Upper lobe of left lung (tissue), 6 donors: ENCODE measurements at places on chromosomes 1 and 21.

GRCh38 chr21:45471525-45472221 lies 66.7 kb downstream of the COL18A1 start:
- no peak for DNase-seq

- DNase-seq = no peak
These were observed 1.6 kb downstream of the EPS8L3 start for GRCh38 chr1:109762039-109762585.

DNA sequence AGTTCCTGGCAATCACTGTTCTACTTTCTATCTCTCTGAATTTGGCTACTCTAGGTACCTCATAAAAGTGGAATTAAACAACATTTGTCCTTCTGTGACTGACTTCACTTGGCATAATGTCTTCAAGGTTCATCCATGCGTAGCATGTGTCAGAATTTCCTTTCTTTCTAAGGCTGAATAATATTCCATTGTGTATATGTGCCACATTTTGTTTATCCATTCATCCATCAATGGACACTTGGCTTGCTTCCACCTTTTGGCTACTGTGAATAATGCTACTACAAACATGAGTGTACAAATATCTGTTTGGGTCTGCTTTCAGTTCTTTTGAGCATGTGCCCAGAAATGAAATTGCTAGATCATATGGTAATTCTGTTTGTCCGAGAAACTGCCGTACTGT lies 14.7 kb downstream of the CACHD1 start:
- DNase-seq = no peak

GRCh38 chr1:19250629-19251304 lies 557 bp downstream of the EMC1 start:
- DNase-seq = no peak

GRCh38 chr1:46423574-46424240 lies 29.6 kb downstream of the FAAH start:
- DNase-seq = no peak

DNA sequence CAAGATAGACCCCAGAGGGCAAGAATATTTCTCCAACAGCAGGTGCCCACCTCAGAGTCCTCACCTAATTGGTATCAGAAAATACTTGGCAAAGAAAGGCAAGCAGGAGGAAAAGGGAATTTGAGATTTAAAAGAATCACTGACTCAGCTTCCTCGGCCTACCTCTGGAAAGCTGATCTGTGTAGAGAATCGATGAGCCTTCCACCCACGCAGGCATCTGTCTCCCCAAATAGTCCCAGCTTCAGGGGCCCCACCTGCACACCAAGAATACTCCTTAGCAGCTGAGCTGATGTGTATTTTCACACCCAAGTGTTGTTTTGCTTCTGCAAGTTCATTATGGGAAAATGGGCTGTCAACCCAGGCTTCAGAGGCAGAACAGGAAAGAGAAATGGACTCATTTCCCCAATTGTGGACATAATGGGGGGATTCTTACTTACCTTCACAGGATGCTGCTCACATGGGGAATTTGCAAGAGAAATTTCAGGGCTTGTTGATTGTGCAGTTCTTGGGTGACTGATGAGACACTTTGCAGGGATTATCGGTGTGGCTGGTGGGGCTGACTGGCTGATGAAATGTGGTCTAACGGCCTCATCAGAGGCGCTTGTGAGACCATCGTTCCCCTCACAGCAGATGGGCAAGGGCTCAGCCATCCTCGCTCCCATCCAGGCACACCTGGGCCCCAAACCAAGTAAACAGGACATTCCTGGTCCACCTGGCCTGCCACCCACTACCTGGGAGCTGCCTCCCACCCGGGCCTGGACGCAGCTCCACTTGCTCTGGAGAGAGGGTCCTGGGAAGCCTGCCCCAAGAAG lies 436.3 kb downstream of the PTPRU start:
- peak; percentile 8 for DNase-seq

GRCh38 chr1:194055536-194055935 lies 869.1 kb upstream of the B3GALT2 start:
- DNase-seq = no peak

GRCh38 chr21:16587141-16587581 lies 857.4 kb downstream of the USP25 start:
- DNase-seq = peak; percentile 71

DNA sequence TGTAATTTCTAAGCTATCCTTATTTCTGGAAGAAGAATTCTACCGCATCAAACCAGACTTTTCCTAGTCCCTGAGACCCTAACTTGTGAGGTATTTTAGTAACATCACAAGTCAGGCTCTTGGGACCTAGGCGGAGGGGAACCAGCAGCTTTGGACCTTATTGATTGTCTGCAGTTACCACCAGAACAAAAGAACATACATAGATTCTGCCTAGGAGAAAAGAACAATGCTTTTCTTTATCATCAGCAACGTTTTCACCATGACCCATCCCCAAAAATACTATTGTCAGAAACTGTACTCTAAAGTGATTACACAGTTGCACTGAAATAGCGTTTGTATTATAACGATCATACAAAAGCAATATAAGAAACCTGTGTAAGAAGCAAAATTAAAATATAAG lies 860.4 kb downstream of the USP25 start:
- DNase-seq = no peak

GRCh38 chr1:203660931-203661484 lies 34.4 kb downstream of the ATP2B4 start:
- no peak for DNase-seq

DNA sequence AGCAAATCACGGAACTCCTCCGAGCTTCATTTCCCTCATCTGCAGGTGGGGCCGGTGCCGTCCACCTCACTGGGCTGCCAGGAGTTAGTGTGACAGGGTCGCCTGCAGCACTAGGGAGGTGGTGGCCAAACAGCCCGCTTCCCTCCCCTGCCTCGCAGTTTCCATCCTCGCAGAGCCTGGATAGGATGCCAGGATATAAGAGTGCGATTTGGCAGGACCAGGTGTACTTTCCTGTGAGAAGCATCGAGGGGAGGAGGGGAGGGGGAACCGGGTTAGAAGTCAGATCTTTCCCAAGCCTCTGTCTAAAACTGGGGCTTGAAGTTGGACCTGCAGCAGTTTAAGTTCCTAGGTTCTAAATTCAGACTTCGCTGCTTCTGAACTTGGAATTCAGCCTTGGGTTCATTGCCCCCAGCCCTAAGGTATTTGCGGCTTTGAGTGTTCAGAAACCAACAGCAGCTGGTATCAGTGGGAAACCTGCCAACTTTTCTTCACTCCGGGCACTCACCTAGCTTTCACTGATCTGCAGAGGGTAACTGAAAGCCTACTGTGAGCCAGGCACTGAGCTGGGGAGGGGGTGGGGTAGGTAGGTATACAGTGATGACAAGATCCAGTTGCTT lies 1.7 kb upstream of the JUN start:
- peak; percentile 65 for DNase-seq

GRCh38 chr1:152348447-152348846 lies 11.4 kb downstream of the FLG2 start:
- DNase-seq = no peak

GRCh38 chr1:163315773-163316374 lies 5.9 kb upstream of the NUF2 start:
- DNase-seq = no peak

- DNase-seq = peak; percentile 43
These were observed 61.0 kb downstream of the IER5 start for GRCh38 chr1:181149326-181150125.

DNA sequence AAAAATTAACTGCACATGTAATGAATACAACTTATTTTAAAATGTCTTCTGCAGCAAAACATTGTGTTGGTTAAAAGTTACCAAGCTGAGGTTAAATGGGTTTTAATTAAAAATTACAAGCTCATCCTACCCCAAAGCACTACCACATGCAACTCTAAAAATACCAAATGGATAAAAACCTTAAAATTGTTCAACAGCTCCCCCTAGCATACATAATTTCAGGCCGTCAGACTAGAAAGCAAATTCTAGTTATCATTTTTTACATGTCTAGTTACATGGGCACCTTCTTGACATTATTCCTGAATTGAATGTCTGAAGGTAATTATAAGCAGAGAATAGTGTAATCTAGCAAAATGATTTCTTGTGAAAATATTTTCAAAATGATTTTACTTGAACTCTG lies 176.5 kb downstream of the C1orf21 start:
- DNase-seq = no peak

- no peak for DNase-seq
These were observed 6.9 kb upstream of the DENND1B start for GRCh38 chr1:197781968-197782721.

GRCh38 chr1:16158993-16159831 lies 3.3 kb upstream of the EPHA2 start:
- no peak for DNase-seq

- no peak for DNase-seq
These were observed 169.2 kb upstream of the IRF2BP2 start for GRCh38 chr1:234779160-234779538.

DNA sequence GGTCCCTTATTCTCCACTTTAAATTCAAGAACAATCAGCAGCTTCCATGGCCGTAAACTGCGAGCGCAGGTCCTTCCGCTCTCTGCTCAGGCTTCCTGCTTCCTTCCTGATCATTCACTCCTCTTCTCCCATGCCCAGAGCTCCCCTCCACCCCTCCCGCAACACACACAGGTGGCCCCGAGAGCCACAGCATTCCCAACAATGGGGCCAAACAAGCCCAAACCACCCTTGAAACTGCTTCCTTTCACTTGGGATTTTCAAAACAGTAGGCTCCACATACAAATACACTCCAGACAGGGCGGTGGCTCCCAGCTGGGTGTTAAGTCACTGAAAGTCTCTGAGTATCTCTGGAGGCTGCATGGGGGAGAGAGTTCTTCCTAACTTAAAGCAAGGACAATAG lies 11.4 kb downstream of the FAM89A start:
- no peak for DNase-seq

DNA sequence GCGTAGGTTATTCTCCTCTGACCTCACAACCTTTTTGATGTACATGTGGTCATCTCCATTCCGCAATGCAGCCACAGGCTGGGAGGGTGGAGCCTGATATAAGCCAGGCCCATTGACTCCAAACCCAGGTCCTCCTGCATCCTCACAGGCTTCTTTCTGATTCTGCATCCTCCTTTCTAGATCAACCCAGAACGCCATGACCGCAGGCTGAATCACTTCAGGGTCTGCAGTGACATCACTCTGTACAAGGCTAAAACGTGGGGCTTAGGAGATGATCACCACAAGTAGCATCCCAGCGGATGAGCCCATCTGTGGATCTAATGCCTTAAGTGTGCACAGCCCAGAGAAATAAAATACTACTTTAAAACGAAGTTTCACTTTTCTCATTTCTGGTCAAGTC lies 16.1 kb downstream of the EBNA1BP2 start:
- no peak for DNase-seq

DNA sequence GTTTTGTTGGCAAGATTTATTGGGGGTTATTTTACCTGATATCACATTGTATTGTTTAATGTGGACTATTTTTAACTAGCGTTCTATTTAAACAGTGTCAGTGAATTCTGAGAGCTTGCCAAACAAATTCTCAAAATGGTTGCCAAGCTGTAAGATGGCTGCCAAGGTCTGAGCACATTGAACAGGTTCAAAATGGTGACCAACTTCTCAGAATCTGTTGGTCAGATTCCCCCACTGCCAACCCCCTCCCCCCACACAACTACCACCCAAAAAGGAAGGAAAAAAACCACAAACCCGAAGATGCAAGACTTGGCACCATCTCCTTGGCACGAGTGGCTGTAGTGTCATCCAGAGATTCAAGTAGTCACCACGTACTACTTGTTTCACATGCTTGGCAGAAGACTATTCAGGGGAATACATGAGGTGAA lies 159.1 kb downstream of the NFIA start:
- DNase-seq = no peak

GRCh38 chr1:31674626-31675025 lies 29.2 kb downstream of the COL16A1 start:
- no peak for DNase-seq

DNA sequence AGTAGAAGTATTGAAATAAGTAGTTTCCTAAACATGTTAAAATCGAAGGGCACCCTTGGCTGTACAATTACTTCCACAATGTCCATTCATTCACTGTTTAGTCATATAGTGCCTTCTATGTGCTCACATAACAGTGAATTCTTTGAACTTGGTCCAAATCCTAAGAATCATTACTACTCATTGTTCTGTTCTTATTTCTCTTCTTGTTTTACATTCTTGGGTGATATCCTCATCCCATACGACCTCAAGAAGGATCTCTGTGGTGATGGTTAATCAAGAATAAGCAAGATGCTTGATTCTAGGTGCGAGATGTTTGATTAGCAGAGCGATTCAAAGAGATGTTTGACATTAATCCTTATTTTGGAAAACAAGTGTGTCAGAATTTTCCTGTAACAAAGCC lies 667.4 kb upstream of the ZP4 start:
- no peak for DNase-seq

- no peak for DNase-seq
These were observed 24.3 kb downstream of the RXRG start for GRCh38 chr1:165420655-165421054.

DNA sequence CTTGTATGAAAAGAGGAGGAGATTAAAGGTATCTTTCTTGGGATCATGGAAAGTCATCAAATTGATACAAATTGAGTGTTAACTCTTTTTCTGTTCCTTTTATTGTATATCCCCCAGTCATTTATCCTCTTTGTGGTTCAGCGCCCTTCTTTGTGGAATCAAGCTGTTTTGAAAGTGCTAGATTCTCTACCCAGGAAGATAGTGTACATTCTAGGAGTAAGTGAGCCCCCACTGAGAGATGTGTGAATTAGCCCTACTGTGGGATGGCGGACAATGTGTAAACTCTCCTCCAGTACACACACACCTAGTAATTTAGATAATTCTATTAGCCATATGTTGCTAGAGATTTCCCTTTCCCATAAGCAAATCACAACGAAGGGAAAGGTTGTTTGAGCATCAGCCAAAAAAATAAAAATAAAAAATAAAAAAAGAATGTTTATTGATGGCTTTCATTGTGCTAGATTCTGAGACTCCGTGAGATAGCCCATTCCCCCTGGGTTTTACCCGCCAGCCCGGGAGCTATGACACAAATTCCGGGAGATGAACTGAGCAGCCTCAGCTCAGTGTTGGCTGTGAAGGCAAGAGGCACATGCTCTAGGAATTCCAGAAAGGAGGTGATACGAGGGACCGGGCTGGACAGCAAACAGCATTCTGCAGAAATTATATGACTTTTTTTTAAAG lies 378.4 kb upstream of the RUNX1 start:
- DNase-seq = no peak

DNA sequence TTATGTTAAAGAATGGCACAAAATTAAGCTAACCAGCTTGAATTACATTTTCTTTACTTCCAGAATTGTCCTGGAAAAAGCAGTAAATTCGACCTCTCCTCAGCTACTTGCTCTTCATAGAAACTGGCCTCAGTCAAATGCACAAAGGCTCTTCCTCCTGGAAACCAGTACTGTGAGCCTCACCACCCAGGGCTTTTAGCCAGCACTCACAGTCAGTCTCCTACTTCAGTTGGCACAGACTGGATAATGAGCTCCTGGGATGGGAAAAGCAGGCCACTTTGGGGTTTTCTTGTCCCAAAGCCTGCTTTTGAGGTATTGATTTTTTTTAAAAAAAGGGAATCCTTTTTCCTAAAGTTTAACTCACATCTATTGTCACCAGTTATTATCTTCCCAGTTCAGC lies 40.4 kb downstream of the SCYL3 start:
- no peak for DNase-seq
